Cardiac fibroblast (primary cell): ENCODE measurements at places on chromosomes 16 and 17.

- DNase-seq, result no peak
Observed at GRCh38 chr16:85412911-85413520, 200.1 kb upstream of the GSE1 start.

- DNase-seq, result no peak
Observed at GRCh38 chr16:27489906-27490305, 59.8 kb downstream of the GTF3C1 start.

GRCh38 chr17:47203984-47204721, 5.0 kb upstream of the MYL4 start:
- no peak for DNase-seq

DNA sequence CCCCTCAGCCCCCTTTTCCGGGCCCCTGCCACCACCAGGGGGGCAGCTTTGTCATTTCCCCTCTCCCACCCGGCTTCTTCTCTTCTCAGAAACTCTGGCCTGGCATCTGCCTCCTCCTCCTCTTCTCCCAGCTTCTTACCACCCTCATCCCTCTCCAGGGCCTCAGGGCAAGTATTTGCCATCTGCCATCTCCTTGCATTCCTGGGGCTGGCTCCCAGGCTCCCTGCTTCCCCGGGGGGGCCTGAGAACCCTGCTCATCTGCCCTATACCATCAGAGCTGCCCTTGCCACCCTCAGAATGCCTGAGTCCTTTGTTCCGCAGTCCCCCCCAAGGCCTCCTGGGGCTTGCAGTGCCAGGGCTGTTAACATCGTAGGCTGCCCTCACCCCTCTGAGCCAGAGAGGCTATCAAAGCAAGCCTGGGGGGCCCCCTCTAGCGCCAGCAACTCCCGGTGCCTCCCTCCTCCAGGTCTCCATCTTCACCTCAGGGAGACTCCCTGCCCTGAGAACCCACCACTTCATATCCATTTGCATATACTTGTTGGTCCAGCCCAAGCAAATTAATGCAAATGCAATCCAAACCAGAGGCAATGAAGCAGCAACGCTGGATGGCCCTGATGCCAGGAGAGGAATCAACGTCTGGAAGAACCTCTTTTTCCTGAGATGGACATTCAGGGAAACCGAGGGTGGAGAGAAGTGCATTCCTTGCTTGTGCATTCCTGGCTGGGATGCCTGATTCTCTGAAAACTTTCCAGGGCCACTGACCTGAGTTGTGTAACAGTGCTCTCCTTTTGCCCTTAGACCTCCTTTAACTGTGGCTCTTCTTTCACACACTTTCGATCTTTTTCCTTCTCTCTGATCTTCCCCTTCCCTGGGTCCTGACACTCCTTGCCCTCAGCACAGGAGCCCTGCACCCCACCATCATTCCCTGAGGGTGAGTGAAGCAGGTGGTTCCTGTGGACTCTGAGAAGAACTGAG, 20.7 kb upstream of the SP2 start:
- no peak for DNase-seq
